Lower leg skin (tissue), 4 donors: ENCODE measurements at places on chromosomes 2 and 18. TPM values are rescaled to one million over a fixed set of nuclear protein-coding genes. Genes with fewer than 3 reads are reported as not detected.

DNA sequence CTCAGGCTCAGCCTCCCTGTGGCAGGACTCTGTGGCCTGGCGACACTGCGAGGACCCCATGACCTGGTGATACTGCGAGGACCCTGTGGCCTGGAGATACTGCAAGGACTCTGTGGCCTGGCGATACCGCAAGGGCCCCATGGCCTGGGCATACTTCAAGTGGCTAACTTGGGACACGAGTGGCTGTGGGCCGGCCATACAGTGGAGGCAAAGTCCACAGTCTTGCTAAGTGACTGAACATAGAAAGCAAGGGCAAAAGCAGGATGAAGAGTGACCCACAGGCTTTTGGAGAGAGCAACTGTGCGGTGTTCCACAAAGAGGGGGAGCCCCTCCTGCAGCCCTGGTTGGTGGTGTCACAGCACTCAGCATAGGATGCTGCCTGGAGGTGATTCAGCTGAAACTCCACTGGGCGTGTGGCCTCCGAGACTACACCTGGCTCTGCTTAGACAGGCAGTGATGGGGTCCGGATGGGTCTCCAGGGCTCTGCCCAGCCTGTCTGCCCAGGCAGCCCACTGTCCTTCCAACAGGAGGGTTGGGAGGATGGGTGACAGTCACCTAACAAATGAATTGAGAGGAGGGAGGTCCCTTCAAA, 691.0 kb upstream of the HS6ST1 start:
- no peak for DNase-seq

CFAP221 gene
- not detected for total RNA-seq

GRCh38 chr2:179268277-179268925, 3.8 kb upstream of the SESTD1 start:
- no peak for DNase-seq

DNA sequence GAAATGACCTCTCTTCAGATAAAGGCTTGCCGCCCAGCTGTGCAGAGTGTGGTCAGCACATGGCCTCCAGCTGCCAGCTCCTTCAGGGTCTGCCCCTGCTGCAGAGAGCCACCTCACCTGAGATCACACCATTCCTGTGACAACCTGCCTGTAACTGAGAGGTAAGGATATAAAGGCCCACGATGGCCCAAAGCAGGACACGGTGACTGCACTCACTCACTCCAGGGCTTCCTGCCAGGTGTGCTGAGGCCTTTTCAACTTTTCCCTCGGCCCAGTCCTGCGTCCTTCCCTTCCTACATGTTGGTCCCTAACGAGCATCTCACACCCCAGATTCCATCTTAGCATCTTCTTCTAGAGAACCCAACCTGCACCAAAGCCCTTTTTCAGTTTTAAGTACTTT, 36.2 kb downstream of the ANKRD44 start:
- no peak for DNase-seq

PRKAG3 gene
- total RNA-seq, result not detected

- no peak for DNase-seq
Measured at GRCh38 chr18:26506012-26506411, 42.3 kb downstream of the KCTD1 start.

- DNase-seq, result no peak
Measured at GRCh38 chr2:119544939-119545475, 758 bp downstream of the CFAP221 start.

DNA sequence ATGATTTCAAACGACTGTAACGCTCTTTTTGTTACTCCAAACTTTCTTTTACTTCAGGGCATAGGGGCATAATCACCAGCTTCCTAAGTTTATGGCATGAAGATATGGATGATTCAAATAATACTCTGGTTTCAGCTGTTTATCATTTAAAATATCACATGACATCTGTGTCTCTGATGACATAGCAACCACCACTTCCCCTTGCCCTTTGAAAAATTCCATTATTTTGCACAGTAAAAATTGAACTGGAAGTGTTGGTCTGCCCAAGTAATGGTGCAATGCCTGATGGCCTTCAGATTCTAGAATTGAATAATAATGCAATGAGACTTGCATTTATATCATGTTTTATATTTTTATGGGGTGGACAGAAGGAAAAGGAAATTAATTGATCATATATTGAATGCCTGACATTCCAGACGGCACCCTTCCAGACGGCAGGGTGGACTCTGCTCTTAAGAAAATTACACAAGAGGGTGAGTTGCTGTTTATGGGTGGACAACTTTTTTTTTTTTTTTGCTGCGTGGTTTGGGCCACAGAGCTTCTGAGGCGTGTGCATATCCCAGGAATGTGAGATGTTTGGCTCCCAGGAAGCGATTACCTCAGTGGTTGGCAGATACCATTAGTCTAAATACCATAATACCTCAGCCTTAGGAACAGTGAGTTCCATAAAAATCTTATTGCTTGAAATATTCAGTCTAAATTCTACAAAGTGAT, 101.7 kb upstream of the ZNF521 start:
- DNase-seq, result peak; percentile 19

DNA sequence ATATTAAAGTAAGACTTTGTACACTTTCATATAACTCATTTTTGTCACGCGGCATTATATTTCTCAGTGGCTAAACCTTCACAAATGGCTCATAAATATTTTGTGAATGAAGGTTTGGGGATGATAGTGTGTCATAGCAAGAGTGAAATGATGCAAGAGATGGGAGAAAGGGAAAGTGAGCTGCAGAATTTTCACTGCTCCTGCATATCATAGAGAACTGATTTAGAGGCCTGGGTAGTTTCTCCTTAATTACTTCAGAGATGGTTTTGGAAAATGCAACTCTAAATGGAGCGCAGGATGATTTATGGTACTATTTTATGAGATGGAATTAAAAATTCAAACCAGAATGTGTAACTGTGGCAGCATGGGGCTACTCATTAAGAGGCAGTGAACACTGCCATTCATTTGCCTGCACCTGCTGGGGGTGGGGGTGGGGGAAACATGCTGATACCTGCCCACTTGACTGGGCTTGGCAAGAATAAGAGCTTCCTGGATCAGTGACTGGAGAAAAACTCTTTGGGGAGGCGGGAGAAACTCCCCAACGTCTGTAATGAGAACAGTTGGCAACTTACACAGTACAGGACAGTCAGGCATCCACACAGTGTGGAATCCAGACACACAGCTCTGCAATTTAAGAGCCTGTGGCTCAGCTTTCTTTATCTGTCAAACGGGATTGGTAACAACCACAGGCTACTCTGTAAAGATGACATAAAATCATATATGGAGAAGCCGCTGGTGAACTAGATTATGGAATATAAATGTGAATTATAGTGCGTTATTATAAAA, 941.9 kb downstream of the SLC4A3 start:
- no peak for DNase-seq

DNA sequence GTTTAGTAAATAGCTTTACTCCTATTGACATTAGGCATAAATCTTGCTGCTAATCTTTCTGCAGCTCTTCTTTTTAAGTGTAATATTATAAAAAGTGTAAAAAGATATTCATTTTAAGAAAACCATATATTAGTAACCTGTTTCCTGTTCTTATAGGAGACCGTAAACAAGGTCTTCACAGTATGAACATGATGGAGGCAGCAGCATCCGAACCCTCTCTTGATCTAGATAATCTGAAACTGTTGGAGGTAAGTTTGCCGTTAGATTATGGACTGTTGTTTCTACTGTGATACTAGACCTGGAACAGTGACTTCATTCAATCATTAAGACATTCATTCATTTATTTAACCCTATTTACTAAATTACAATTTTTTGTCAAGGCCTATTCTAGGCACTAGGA, 120.0 kb upstream of the FAM117B start:
- no peak for DNase-seq

DNA sequence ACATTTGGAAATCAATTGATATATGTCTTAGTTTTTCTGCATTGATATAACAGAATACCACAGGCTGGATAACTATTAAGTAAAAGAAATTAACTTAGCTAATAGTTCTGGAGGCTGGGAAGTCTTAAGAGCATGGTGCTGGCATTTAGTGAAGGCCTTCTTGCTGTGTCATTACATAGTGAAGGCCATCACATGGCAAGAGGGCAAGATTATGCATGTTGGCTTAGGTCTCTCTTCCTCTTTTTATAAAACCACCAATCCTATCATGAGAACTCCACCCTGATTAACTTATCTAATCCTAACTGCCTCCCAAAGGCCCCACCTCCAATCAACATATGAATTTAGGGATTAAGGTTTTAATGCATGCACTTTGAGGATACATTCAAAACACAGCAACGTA, 225.5 kb upstream of the VRK2 start:
- no peak for DNase-seq

IL1RN gene
- total RNA-seq, result 178 TPM

AGPS gene
- total RNA-seq, result 24.9 TPM

GRCh38 chr2:112661656-112662305, 16.0 kb downstream of the SLC20A1 start:
- no peak for DNase-seq

DNA sequence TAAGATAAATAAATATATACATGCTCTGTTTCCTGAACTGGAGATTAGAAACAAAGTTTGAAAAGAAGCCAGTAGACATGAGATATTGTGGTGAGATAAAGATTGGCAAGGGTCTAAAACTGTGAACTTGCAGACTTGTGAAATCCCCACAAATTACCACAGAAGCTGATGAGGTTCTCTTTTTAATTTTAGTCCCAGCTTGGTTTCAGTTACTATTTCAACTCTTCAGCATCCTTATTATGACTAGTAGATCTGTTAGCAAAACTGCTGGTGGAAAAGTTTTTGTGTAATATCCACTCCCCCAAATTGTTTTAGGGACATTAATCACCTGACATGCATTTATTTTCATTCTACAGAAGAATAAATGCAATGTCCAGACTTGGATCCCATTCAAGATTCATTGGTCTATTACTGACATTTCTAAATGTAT, 20.8 kb downstream of the RASGRP3 start:
- no peak for DNase-seq

COBLL1 gene
- total RNA-seq, result 97.3 TPM

- no peak for DNase-seq
Measured at GRCh38 chr2:152861349-152861942, 143.0 kb downstream of the ARL6IP6 start.

DNA sequence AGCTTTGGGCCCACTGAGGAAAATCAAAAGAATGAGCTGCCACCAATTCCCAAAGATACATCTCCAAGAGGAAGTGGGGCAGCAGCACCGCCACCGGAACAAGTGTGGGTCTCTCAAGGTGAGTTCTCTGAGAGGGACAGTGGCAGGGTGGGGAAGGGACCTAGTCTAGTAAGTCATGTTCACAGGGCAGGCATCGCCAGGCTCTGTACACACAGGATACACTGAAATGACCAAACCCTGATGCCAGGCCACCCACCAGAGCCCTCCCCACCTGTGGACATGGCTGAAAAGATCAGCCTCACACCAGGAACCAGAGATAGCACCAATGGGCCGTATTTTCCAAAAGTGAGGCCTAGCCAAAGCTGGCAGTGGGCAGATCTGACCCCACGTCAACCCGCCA, 108.2 kb upstream of the SMAD2 start:
- peak; percentile 84 for DNase-seq

DNA sequence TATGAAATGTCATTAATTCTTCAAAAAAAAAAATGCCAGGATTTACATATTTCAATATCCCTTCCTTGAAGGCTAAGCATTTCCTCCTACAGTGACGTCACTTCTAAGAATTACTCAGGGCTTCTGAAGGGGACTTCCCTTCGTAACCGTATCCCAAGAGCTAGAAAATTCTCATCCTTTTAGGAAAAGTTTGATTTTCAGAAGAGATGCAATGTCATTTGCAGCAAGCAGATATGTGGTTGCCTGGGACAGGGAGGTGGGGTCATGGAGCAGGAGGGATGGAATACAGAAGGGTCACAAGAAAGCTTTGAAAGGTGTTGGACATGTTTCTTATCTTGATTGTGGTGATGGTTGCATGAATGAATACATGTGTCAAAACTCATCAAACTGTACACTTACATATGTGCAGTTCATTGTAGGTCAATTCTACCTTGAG, 97.0 kb upstream of the ATL2 start:
- no peak for DNase-seq

DNA sequence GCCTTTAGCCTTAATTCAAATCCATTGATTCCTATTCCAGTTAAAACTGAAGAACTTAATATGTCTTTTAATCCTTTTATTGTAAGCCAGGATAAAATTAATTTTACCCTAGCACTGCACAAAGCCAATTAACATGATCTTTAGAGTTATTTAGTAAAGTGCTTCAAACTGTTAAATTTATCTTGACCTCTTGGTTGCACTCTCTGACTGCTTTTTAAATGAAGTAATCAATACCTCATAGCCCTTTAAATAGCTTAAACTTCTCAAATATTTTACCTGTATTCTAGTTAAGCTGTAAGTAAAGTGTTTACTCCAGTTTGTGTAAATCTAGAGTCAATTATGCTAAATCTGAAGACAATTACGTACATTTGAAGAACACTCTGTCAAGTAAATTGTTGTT, 221.0 kb downstream of the WDR7 start:
- DNase-seq, result no peak

DNA sequence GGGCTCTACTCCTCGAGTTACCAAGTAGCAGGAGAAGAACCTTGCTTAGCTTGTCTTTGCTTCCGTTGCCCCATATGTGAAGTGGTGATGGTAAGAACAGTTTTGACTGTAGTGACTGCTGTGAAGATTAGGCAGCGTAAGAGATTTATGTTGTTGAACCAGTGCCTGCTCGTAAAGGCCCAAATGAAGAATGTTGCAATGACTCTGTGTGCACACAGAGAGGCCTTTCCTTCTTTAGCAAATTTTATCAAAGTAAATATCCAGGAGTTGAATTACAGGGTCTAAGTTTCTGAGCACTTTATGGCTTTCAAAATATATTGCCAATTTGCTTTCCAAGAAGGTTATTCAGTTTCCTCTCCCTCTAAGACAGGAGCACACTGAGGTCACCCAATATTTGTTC, 14.5 kb downstream of the NTSR2 start:
- DNase-seq, result no peak

DNA sequence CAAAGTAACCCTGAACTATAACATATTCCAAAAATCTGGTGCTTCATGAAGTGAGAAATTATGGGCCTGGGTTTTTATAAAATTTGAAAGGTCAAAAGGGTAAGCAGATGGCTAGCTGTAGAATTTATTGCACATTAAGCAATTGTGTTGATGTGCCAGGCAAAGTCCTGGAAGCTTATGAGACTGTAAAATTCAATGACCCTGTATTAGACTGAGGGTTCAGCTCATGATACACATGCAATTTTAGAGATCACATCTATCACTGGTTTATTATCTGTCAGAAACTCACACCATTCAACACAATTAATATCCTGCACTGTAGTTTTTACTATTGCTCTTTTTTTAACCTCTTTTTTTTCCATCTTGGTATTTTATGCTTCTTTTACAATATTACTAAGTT, 1162.6 kb upstream of the SLC39A10 start:
- DNase-seq, result no peak
